ELR (cell line): ENCODE measurements at places on chromosomes 12 and 14.

- DNase-seq, result no peak
These were observed 9.3 kb downstream of the ITGA7 start for GRCh38 chr12:55698241-55698955.

- DNase-seq, result no peak
These were observed 4.9 kb downstream of the HRK start for GRCh38 chr12:116876151-116876869.

- no peak for DNase-seq
These were observed 284.9 kb downstream of the RGS6 start for GRCh38 chr14:72217135-72217534.

DNA sequence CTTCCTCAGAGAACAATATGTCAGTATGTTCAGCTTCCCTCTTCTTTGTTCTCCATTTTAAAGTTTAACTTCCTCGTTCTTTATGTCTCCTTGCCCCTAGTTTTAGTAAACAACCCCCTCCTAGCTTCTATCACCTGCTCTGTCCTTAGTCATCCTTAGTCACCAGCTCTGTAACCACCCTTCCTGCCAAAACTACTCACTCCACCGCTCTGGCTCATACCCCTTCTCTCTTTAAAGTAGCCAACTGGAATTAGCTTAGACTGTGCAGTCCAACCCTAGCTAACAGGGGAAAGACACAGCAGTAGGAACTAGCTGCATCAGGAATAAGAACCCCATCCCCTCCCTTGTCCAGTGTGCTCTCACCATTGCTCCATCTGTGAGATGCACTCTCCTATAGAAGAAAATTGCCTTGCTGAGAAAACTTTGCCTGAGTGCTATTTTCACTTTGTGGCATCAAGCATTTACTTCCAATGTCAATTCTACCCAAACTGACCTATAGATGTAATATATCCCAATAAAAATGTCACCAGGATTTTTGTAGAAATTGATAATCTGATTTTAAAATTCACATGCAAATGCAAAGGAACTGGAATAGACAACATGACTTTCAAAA lies 603.2 kb downstream of the C12orf50 start:
- peak; percentile 33 for DNase-seq

DNA sequence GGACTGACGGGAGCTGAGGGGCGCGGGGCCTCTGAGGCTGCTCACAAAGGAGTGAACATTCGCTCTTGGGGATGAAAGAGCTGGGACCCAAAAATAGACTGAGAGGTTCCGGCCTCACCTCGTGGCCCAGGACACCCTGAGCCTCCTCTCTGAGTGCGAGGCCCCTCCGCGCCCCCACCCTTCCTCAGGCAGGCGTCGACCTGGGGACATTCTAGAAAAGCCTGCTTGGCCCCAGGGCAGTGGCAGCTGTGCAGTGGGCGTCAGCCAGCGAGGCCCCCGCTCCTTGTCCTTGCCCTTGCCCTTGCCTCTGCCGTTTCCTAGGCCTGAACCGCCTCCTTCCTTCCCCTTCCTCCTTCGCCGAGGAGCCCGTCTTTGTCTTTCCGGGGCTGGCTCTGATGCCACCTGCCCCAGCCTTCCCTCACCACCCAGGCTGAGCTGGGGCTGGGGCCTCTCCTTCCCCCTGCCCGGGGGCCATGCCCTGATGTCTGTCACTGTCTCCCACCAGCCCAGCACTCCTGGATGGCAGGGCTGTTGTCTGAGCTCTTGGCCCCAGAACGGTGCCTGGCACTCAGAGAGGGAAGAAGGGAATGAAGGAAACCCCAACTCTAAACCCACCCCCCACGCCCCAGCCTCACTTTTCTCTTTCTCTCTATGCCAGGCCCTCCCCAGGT lies 208.2 kb upstream of the RTL1 start:
- no peak for DNase-seq

- no peak for DNase-seq
These were observed 61.7 kb upstream of the VRK1 start for GRCh38 chr14:96735526-96735925.

DNA sequence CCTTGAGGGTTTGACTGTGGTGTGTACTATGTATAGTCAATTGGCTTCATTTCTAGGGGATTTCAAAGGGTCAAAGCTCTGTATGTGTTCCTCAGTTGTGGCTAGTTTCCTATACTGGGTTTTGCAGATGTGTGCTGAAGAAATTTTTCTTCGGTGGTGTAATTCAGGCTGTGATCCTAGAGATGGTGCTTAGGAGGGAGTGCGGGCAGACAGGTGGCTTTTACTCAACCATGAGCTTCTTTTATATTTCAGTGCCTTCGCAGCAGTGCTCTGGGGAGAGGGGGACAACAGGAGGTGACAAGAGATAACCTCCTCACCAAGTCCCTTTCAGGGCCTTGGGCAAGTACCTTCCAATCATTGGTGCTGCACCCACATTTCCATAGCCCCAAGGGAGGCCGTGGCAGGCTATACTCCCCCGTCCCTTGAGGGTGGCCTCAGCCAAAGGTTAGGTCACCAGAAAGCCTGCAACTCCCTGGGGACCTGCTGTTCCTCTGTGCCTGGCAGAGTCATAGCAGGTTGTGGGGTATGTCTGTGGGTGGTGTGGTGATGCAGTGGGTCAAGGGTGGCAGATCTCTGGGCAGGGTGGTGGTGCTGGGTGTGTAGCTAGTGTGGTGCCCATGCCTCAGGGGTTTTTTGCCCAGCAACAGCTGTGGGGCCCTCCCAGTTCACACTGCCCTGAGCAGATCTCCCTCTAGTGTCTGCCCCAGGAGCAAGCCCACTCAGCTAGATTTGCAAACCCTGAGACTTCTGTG lies 37.0 kb upstream of the TMX1 start:
- DNase-seq, result no peak

DNA sequence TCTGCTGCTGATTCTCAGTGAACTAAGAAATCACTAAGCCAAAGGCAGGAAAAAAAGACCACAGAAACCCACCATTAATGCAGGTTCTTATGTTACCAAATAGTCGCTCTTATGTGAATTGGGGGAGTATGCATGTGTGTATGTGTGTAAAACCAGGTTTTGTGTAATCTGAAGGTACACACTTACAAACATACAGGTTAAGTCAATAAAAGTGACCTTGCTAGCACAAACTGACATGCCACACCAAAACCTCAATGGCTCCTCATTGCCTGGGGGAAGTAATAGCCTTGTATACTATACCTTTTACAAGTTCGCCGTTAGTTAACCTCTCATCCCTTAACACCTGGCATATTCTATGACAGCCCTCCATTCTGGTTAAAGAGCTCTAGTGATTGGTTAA lies 29.8 kb upstream of the TMED10 start:
- no peak for DNase-seq

DNA sequence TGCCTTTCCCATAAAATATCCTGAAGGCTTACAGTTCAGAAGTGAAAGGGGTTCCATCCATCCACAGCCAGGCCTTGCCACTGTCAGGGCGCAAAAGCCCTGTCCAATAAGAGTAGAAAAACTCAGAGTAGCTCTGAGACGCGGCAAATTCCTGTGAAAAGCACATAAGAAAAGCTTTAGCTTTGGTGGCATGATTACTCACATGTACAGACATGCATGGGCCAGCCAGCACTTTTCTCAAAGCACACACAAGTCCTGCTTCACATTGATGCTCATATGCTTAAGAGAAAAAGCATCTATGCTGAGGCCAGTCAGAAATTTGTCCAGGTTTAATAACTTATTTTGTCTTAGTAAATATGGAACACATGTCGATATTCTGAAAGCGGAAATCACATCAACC lies 25.5 kb downstream of the CLEC1A start:
- no peak for DNase-seq

DNA sequence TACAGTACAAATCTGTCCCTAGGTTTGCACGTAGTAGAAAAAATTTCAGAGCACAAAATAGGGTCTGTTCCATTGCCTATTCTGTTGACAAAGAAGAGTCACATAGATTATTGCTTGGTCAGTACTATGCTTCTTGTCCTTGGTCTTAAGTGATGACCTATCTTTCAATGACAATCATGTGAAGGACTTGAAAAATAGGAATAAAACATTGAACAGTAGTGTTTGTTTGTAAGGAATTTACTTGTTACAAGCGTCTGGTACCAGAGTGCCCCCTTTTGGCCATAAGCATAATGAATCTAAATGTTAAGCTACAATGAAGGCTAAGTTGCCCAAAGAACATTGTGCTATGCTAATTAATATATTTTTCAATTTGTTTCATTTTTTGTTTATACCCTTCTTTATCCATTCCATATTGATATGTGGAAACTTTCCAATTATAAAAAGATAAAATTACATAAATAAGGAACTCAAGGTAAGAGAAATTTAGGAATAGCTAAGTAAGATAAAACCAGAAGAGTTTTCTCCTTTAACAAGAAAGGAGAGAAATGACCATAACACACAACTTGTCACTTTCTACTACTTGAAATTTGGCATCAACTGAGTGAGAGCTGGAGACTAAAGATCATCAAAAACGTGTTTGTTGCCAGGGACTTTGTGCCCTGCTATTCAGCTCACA lies 204.7 kb downstream of the EPS8 start:
- peak; percentile 65 for DNase-seq

GRCh38 chr12:86091681-86092080 lies 164.5 kb downstream of the MGAT4C start:
- no peak for DNase-seq

- DNase-seq, result peak; percentile 20
These were observed 122.0 kb upstream of the DHRS4 start for GRCh38 chr14:23831596-23831995.

GRCh38 chr14:96112032-96112431 lies 72.9 kb downstream of the C14orf132 start:
- DNase-seq, result no peak

GRCh38 chr14:67618617-67619063 lies 1.1 kb upstream of the ARG2 start:
- DNase-seq, result peak; percentile 88

- peak; percentile 28 for DNase-seq
These were observed 234.9 kb downstream of the SNAPC1 start for GRCh38 chr14:61997161-61997560.

DNA sequence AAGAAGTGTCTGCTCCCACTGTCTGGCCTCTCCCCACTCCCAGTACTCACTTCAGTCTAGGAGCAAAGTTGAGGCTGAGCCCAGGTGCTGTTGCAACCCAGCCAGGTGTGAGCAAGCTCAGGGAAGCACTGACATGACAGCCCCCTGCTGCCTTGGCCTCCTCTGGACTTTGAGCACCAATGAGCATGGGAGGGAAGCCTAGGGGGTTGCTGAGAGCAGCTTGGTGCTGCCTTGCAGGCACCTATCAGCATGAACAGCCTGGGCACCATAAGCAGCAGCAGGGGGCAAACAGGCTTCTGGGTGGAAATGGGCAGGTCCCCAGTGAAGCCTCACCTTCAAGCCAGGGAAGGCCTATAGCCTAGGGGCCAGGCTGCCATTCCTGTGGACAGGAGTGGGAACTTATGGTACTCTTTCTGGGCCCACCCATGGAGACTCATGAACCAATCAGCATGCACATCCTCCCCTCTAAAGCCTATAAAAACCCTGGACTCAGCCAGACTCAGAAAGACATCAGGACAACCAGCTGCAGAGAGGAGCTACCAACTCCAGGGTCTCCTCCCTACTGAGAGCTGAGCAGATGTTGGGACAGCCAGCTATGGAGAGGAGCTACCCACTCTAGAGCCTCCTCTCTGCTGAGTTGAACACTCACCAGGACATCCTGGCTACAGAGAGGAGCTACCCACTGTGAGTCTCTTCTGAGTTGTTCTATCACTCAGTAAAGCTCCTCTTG lies 49.3 kb downstream of the EGLN3 start:
- no peak for DNase-seq

GRCh38 chr12:56021889-56022497 lies 1.1 kb downstream of the IKZF4 start:
- no peak for DNase-seq

GRCh38 chr14:55781046-55781445 lies 201.0 kb downstream of the KTN1 start:
- DNase-seq, result no peak

DNA sequence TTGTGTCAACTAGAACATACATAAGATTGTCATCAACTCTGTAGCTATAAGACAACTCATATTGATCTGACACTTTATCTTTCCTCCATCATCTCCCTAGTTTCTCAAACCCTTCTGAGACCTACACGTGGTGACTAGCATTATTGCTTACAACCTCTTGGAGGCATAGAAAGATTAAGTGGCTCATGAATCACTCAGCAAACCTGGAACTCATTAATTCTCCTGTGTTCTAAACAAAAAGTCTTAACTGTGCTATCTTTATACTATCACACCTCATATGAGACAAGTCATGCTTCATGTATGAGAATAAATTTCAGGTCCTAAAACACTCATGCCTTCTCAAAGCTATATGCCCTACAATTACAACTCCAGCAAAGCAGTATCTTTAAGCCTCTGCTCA lies 408.6 kb upstream of the SYT1 start:
- DNase-seq, result no peak

DNA sequence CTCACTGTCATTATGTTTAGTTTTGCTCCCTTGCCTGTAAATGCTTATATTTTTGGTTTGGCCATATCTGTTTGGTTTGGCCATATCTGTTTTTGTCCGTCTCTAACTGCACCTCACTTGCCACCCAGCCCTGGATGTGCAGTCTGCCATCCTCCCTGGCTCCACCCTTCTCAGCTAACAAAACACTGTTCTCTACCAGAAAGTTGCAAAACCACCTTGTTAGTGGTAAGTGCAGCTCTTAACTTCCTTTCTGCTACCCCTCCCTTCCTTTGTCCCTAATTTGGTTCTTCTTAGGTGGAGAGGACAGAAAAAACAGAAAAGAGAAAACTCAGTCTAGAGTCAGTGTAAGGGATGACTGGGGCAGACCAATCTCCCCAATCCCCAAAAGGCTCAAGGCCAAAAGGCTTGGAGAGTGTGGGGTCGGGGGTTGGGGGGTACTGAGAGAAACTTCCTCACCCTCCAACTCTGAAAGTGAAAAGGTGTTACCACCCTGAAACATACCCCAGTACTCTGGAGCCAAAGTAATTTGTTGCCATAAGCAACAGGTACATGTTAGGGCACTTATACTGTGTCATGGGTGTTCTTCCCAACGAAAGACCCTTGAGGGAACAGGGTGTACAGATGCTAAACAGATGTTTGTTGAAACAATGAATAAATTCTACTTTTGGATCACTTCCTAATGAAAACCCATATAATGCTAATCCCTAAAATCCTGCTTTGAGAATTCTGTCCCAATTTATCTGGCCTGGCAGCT lies 5.0 kb downstream of the BIN2 start:
- no peak for DNase-seq

- DNase-seq, result no peak
These were observed 182.2 kb upstream of the SFSWAP start for GRCh38 chr12:131528667-131529066.

GRCh38 chr12:70290116-70290515 lies 46.9 kb downstream of the CNOT2 start:
- DNase-seq, result no peak
